Stimulated activated CD8-positive, alpha-beta memory T cell treated with anti-CD3 and anti-CD28 coated beads, Interleukin-7, amount 100 ng/mL, for 1 hour (primary cell): ENCODE measurements at places on chromosomes 11 and 22.

DNA sequence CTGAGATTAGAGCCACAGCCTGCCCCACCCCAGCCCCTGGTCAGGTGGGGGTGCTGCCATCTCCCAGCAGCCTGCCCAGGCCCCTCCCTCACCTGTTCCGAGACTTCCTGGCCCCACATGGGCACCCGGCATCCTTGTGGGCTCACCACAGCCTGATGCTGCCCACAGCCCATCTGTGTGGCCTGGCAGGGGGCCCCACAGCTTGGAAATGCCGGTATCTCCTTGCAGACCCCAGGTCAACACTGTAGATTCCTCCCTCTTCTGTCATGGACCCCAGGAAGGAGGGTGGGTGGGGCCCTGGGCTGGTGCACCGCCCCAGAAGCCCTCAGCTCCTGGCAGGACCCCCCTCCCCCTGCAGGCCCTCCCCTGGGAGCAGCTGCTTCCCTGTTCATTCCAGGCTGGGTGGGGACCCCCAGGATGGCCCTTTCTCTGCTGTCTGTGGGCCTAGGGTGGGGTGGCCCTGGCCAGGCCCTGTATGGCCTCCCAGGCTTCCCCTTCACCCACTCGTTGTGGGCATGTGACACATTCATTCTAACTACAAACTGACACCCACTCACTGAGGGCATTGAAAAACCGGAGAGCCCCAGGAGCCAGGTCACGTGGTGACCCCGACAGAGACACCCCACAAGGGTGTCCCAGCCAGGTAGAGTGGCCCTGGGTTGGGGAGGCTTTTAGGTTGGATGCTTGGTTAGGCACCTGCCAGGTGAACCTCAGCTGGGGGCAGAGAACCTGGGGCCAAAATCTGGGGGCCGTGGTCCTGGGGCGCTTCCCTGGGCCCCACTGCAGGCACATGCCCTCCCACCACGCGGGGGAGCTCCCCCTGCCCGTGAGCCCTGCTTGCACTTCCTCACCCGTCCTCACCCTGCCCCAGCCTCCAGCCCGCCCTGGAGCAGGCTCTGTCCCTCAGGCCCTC is 44.1 kb upstream of the CCDC188 start:
- no peak for DNase-seq

GRCh38 chr11:91093141-91093540 is 870.3 kb upstream of the CHORDC1 start:
- DNase-seq: no peak

- DNase-seq: no peak
Measured at GRCh38 chr11:120931057-120931779, 92.7 kb upstream of the TBCEL start.

GRCh38 chr11:19445771-19446170 is 205.0 kb upstream of the E2F8 start:
- no peak for DNase-seq

GRCh38 chr11:41720761-41721160 is 261.3 kb upstream of the LRRC4C start:
- DNase-seq: no peak

- no peak for DNase-seq
Measured at GRCh38 chr11:73752216-73752867, 8.5 kb downstream of the RAB6A start.

DNA sequence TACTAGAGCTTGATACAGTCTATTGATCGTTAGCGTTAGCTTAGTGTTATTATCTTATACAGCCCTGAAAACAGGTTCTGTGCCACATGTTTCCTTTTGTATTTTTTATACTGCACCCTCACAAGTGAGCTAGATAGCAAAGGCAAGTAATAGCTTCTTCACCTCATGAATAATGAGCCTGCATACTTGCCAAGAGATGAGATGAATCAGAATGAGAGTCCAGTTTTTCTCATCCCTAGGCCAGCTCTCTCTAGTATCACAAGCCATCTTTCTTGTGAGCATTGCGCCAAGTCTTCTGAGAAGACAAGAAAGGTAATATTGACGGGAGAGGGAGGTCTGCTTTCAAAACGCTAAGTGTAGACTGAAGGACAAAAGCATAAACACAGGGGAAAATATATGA is 8.7 kb upstream of the CARD18 start:
- DNase-seq: no peak

DNA sequence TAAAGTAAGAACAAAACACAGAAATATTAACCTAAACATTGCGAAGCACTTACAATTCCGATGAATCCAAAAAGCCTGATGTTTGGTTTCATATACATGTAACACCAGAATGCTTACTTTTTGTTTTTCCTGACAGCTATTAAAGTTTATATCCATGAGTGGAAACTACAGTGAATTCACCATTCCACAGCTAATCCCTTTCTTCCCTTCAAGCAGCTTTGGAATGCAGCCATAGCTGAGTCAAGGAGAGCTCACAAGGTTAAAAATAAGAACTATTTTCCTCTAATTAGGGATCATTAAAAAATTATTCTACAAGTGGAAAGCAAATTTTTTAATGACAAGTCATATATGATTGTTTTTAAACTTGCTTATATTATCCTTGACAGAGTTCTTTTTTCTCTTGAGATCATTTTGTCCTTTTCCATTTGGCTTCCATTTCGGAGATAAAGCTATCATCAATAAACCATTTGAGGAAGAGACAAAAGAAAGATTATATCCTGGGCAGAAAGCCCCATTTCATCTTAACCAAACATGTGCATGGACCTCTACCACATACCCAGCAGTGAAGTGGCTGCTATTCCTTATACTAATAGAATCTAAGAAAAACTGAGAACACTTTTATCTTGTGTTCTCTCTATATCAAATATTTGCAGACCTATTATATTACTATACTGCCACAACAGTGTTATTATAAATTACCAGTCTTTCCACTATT is 19.7 kb upstream of the FIBIN start:
- no peak for DNase-seq

DNA sequence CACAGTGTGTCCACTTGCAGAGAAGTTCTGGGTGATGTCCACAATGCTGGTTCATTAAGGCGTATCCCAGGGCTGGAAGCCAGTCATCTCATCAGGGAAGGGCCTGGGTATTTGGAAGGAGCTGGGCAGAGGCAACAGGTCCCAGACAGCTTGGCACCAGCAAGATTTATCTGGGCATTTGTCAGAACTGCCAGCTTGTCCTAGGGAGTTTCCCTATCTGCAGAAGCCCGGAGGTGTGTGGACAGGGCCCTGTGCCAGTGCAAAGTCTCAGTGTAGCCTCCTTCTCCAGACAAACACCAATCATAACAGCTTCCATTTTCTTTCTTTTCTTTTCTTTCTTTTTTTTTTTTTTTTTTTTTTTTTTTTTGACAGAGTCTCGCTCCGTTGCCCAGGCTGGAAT is 125.3 kb upstream of the TIMP3 start:
- DNase-seq: no peak

DNA sequence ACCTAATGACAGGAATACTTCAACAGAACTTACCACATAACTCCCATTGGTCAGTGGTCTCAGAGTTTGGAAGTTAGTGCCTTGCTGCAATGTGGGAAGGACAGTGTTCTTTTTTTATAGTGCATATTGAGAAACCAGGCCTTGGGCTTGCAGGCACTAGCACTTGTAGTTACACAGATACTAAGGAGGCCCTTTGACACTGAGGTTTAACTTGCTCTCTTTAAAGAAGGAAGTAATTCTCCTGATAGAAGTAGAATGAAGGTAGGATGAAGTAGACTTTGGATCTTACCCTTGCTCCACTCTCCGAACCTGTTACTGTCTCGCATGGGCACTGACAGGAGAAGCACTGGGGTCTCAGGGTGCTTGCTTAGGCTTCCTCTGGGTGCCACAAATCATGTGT is 31.0 kb upstream of the ST14 start:
- no peak for DNase-seq

- DNase-seq: no peak
Measured at GRCh38 chr11:126403022-126403581, 47.6 kb downstream of the ST3GAL4 start.

DNA sequence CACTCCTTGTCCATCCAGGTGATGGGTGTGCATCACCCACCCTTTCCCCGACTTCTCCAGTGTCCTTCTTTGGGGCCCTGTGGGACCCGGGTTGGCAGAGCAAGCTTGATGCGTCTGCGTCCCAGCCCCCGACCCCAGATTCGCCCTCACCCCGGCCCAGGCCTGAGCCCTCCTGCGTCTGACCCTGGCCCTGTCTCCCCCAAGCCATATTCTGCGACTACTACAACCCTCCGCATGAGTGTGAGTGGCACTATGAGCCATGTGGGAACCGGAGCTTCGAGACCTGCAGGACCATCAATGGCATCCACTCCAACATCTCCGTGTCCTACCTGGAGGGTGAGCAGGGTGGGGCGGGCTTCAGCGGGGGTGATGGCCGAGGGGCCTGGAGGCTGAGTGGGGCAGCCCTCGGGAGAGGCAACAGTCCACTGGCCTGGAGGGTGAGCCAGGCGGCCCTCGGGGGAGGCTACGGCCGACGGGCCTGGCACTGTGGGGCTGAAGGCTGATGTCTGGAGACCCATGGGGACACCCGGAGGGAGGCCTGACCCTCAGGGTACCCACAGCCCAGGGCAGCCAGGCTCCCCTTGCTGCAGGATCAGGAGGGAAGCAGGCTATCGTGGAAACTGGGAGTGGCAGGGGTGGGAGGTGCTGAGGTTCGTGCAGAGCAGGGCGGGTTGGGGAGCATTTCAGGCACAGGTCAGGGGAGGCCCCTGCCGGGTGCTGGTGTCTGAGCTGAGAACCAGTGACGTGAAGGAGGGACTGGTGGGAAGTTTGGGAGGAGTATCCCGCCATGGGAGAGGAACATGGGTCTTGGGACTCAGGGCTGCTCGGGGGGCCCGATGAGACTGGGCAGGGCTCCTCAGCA is 15.3 kb downstream of the MUC2 start:
- no peak for DNase-seq

GRCh38 chr11:72301486-72301885 is 57.5 kb upstream of the PHOX2A start:
- DNase-seq: no peak

DNA sequence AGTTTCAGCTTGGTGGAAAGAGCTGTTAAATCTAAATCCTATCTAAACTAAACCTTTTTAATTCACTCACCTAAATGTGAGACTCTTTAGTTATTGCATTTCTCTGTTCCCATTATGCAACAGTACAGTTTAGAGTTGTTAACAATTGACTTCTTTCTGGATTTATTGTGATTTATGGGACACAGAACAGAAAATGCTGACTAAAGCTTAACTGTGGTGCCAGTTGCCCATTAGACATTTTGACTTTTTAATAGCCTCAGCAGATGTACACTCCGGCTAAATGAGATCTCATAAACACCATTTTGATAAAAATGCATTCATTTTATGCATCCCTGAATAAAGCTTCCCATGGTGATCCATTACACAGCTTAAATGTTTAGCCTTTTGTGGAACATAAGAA is 356.6 kb downstream of the CASP12 start:
- DNase-seq: no peak

GRCh38 chr11:69126286-69126685 is 29.4 kb upstream of the SMIM38 start:
- DNase-seq: no peak

GRCh38 chr22:38981005-38981991 is 849 bp upstream of the APOBEC3B start:
- DNase-seq: no peak

DNA sequence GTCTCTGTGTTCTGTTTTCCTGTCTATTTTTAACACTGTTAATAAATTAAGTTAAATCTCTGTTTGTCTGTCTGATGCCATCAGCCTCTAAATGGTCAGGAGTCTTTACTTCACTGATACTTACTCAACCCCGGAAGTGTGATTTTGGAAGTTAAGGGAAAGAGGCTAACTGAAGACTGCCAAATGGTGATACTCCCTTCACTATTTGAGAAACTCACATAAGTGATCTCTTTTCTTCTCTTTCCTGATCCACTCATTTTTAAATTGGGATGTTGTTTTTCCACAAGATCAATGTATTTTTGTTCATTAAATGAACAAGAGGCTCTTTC is 389 bp upstream of the CASP12 start:
- no peak for DNase-seq

DNA sequence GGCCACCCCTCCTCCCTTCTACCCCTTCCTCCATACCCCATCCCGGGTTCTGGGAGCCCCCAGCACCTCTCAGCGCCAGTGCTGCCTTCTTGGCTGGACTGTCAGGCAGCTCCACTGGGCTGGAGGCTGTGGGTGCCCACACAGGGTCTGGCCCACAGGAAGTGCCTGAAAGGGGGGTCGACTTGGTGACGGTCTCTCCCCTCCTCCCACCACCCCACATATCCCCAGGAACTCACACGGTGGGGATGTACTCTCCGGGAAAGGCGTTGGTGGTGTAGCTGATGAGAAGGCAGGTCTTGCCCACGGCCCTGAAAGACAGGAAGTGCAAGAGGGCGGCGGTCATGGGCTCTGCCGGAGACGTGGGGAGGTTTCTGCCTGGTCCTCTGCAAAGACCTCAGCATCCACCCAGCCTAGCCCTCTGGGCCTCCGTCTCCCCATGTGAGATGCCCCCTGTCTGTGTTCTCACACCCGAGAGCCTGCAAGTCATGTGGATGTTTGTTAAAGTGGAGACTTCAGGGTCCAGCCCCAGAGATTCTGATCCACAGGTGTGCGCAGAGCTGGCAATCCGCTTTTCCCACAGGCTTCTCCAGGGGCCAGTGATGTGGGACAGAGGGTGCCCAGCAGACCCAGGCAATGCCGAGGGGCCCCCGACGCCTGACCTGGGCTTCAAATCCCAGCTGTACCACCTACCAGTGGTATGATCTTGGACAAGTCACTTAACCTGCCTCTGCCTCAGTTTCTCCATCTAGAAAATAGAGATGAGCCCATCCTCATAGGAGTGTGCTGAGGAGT is 2.5 kb downstream of the RAC2 start:
- no peak for DNase-seq

GRCh38 chr11:118441770-118442275 is 5.5 kb downstream of the KMT2A start:
- no peak for DNase-seq

DNA sequence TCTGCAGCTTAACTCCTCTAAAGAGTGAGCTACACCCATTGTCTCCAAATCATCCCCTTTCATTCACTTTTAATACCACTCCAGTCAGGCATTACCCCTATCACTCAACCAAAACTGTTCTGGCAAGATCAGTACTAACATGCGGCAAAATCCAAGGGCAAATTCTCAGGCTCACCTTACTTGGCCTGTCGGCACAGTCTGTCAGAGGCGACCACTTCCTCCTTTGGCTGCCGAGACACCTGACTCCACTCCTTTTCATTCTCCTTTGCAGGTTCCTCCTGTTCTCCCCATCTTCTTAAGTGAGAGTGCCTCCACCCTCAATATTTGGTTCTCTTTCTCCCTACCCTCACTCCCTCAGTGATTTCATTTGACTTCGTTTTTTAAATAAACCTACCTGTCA is 4.2 kb downstream of the C11orf91 start:
- DNase-seq: no peak

- no peak for DNase-seq
Measured at GRCh38 chr11:61957021-61957770, 7.0 kb downstream of the BEST1 start.

- no peak for DNase-seq
Measured at GRCh38 chr11:22807855-22808570, 21.6 kb downstream of the SVIP start.

DNA sequence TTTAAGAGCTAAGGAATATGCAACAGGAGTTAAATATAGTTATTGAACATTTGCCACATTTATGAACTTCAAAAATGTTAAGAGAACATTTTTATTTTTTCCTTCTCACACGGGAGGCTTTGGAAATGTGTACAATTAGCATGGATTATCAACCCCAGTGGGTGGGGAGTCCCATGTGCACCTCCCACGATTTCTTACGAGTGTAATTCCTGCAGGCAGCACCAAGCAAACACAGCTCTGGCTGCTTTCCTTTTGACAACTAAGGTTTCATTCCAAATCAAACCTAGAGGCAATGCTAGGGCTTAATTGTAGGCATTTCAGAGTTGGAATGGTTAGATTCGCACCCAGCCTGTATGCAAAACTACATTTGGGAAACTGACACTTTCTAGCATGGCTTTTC is 460.9 kb downstream of the METTL15 start:
- DNase-seq: no peak

GRCh38 chr22:23822101-23822671 is 16.6 kb downstream of the DERL3 start:
- no peak for DNase-seq
